ENCODE measurements at places on chromosomes 7 and 10.

DNA sequence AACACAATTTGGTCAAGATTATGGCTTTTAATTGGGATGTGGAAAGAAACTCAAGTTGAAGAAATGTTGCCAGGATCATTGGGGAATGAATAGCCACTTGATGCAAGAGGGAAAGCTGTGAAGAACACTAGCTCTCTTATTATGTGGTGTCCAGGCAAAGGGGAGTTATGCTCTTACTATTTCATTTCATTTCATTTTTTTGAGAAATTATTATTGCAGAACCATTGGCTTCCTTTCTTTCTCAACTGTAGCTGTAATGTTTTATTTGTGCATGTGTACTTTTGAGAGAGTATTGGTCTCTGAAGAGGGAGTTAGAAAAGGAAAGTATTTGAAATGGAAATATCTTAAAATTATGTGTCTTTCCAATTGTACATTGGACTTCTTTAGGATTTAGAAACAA is 312.6 kb upstream of the BMPER start:
- no peak for DNase-seq

GRCh38 chr7:100642534-100642907 is 1.2 kb upstream of the TFR2 start:
- no peak for DNase-seq

- DNase-seq: no peak
Measured at GRCh38 chr10:3066317-3067117, 831 bp upstream of the PFKP start.

DNA sequence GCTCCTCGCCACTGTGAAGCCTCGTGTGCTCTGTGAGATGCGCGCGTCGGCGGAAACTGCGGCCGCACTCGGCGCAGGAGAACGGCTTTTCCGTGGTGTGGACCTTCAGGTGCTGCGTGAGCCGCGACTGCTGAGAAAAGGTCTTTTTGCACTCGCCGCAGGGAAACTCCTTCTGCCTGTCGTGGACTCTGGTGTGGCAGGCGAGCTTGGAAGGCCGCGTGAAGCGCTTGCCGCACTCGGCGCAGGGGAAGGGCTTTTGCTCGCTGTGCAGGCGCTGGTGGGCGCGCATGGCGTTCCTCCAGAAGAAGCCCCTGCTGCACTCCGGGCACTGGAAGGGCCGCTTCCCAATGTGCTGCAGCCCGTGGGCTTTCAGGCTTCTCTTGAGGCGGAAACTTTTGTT is 13.7 kb upstream of the ZNF786 start:
- no peak for DNase-seq

DNA sequence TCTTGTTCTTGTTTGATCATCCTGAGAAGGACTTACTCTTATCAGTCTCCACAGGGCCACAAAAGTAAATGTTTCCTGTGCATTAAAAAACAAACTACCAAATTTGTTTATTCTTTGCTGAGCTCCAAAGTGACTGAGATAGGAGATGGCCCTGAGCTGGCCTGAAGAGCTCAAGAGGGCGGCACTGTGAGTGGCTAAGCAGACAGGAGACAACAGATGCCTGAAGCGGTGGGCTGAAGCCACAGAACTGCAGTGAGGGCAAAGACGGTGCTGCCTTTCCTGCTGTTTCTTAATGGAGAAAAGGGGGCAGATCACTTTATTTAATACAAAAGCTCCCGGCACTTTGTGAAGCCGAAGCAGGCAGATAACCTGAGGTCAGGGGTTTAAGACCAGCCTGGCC is 379.6 kb downstream of the ARL4A start:
- DNase-seq: no peak

- no peak for DNase-seq
Measured at GRCh38 chr10:89262086-89263051, 10.8 kb upstream of the LIPA start.

GRCh38 chr7:91302794-91303193 is 38.6 kb downstream of the FZD1 start:
- no peak for DNase-seq

DNA sequence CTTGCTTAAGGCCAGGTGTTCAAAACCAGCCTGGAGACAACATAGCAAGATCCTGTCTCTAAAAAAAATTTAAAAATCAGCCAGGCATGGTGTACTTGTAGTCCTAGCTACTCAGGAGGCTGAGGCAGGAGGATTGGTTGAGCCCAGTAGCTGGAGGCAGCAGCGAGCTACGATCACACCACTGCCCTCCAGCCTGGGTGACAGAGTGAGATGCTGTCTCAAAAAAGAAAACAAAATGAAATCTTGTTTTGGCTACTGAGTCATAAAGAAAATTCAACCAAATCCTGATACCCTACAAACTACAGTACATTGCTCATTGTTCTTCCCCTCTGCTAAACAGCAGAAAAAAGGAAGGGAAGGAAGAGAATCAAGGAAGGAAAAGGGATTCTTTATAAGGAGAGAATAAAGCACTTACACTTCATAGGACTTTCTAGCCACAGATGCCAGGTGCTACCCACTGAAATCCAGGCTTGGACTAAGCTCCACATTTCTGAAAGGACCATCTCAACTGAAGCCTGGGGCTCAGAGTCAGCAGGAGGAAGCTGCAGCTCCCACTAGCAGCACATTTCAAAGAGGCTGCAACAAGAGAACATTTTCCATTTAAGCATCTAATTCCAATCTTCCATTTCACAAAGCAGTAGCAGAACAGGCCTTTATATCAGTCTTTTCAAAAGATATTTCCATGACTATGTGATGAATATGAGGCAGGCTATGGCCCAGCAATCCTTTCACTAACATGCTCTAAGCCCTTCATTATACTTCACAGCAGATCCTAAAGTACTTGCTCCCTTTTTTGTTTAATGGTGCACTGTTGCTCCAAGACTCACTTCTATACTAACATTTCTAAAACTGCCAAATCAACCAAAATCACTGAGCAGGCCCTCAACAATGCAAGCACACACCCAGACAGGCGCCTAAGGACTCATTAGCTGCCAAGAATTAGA is 13.5 kb downstream of the TNPO3 start:
- no peak for DNase-seq

- no peak for DNase-seq
Measured at GRCh38 chr7:27204851-27205322, 5.0 kb upstream of the HOXA13 start.

- DNase-seq: no peak
Measured at GRCh38 chr10:123771877-123772644, 105.9 kb downstream of the GPR26 start.

- no peak for DNase-seq
Measured at GRCh38 chr10:46080886-46081285, 34.8 kb upstream of the MSMB start.

All from SK-N-MC (cell line).